ENCODE measurements at places on chromosomes 7 and 10.

DNA sequence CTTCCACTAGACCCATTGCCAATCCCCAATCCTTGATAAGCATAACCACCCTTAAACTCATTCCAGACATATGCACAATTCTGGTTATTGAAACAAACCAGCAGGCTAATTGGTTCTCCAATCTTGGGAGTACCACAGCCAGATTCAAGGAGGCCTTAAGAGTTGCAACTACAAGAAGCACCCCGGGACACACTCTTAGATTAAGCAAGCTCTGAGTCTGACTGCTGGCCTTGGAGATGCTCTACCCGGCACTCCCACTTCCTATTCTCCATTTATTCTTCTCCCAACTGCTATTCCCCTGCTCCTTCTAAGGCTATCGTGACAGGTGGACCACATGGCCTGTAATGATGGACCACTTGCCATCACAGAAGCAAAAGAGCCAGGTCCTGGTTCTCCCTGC lies 40.3 kb downstream of the CYTH3 start:
- DNase-seq = no peak

DNA sequence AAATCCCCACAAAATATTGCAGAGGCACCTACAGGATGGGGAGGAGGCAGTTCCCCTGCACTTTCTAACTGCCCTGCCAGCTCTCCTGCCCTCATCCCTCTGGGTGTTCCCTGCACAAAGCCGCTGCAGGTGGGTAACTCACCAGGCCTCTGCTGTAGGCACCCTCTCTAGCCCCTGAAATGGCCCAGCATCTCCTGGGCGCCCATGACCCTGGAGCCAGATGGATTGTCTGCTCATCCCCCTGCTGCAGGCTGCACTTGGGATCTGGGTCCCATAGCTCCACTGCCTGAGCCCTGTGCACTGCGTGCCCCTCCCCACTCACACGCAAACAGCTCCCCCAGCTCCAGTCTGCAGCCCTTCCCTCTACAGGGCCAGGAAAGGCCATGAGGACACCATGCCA lies 130.9 kb downstream of the C10orf105 start:
- no peak for DNase-seq

DNA sequence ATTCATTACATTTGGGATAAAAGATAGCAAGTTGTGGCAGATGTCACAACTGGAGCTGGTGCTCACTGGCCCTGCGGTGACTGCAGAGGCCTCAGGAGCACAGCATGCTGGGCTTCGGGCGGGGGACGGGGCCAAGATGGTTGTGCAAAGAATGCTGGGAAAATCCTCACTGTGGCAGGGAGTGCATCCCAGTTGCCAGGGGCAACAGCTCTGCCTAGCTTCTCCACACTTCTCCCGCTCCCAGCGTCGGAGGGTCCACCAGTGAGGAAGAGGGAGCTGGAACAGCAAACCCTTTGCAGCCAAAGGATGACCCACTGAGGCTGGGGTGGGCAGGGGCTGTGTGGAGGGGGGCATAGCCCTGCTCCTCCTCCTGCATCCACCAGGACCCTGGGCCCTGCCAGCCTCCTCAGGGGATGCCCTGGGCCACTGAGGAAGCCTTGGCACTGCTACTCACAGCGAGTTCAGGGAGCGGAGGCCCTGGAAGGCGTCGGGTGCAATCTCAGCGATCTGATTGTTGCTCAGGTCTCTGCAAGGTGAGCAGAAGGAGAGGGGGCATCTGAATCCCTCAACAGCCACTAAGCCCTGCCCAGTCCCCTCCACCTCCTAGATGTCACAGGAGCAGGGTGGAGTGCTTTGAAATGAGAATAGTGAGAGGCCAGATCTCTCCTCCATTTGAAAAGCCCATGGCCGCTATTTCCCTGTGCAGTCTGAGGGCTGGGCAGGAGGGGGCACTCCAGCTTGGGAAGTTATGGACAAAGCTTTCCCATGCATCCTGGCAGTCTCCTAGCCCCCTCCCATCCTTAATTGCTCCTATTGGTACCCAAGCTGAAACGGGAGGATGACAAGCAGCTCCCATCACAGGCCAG lies 126.5 kb downstream of the SLIT1 start:
- peak; percentile 92 for DNase-seq

DNA sequence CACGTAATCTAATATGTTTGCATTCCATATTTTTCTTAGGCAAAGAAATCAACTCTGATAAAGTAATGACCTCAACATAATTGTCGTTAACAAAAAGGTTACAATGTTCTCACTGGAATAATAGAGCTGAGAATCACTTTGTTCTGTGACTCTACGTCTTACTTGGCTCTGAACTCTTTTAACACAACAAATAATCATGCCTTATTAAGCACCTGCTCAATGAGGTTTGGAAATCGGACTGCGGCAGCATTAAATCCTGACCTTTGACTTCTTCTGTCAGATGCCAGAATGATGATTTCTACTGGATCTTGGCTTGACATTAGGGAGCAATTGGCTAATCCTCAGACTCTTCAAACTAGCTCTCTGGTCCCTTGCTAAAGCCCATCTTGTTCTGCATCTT lies 233.6 kb downstream of the SEMA3D start:
- DNase-seq = no peak

GRCh38 chr10:120719333-120719732 lies 131.8 kb upstream of the WDR11 start:
- no peak for DNase-seq

DNA sequence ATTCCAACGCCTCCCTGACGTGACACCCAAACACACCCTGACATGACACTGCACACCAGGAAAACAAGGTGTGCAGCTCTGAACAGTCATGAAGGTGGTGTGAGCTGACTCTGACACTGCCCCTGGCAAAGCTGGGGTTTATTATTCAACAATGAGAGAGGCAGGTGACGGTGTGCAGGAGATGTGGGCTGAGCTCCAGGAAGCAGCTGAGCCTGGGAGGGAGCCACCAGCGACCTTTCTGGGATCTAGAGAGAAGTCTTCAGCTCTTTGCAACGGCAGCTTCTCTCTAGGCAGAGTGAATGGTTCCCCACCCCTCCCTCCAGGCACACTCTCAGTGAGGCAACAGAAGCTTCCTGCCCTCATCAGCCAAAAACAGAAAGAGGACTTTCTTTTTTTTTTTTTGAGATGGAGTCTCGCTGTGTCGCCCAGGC lies 65.6 kb downstream of the SH3PXD2A start:
- DNase-seq = no peak

GRCh38 chr7:133940368-133940767 lies 186.8 kb upstream of the LRGUK start:
- DNase-seq = no peak

Measured in H7 (cell line).